ENCODE measurements at places on chromosomes 2 and 18.

GRCh38 chr2:31207790-31208189, 9.5 kb downstream of the CAPN14 start:
- DNase-seq: no peak

DNA sequence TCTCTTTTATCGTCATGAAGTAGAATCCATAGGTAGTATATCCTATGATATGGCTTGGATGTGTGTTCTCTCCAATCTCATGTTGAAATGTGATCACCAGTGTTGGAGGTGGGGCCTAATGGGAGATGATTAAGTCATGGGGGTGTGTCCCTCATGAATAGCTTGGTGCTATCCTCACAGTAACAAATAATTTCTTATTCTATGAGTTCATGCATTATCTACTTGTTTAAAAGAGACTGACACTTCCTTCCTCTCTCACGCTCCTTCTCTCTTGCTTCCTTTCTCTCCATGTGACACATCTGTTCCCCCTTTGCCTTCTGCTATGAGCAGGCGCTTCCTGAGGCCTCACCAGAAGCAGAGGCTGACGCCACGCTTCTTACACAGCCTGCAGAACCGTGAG, 165.6 kb downstream of the MREG start:
- DNase-seq: no peak

DNA sequence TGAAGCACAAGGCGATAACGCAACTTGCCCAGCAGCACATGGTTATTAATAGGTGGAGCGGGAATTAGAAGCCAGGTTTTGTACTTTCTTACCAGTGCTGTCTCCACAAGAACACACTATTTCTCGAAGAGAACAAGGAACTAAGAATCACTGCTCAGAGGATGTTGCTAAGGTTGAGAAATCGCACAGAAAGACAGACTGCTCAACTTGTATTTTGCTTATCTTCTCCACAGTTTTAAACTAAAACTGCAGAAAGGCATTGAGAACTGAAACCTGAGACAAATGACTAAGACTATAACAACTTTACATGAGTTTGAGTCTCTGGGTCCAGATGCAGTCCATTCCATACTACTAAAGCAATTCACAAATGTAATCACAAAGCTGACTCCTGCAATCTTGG, 6.2 kb downstream of the PRKD3 start:
- no peak for DNase-seq

DNA sequence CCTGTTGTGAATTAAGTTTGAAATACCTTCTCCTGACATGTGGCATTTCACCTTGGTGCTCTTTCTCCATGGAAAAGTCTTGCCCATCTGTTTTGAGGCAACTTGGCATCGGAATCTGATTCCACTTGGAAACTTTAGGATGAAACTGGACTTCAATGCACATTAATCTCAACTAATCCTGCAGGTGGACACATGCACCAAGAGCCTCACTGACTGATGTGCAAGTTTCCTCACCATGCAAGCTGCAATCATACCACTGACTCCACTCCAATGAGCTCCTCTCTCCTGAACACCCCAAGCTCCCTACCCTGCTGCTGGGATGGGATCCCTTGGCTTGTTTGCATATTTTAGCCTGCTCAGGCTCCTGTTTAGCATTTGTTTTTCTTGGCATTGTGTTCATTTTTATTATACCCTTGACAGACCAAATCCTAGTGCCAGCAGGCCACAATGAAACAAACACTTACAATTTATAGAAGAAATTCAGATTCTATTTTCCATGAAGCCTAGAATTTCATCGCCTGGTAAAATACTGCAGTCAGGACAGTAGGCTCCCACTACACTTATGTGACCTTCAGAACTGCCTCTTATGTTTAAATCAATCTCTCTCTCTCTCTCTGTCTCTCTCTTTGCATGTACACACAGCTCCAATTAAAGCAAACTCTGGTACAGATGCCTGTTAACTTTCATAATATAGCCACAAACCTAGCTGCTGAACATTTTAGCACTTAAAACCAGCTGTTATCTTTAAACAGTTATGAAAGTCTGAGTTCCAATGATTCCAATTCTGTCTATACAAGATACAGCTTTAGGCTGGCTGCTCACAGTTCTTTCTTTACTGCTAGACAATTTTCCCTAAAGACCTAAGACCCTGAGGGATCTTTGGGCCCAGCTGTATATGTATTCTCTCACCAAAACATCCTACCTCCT, 141.5 kb downstream of the OSR1 start:
- no peak for DNase-seq

DNA sequence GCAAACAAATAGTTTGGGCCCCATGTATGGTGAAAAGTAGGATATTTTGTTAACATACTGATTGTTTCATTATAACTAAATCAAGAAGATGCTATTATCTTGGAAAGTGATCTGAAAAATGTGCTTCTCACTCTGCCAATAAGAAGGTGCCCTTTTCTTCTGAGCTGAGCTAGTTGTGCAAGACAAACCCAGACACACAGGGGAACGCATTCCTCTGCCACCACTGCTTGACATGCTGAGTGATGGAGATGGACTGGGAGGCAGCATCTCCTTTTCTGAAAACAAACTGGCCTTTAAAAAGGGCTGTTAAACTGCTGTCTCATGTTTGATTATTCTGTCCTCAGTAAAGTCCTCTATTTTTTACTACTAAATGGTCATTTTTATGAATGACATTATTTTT, 1989.9 kb upstream of the CELF4 start:
- DNase-seq: no peak

- no peak for DNase-seq
These were observed 158.4 kb downstream of the ATP9B start for GRCh38 chr18:79227621-79228020.

GRCh38 chr2:191151331-191151730, 537 bp upstream of the STAT4 start:
- no peak for DNase-seq

- no peak for DNase-seq
These were observed 33.5 kb downstream of the TPRKB start for GRCh38 chr2:73703675-73704074.

DNA sequence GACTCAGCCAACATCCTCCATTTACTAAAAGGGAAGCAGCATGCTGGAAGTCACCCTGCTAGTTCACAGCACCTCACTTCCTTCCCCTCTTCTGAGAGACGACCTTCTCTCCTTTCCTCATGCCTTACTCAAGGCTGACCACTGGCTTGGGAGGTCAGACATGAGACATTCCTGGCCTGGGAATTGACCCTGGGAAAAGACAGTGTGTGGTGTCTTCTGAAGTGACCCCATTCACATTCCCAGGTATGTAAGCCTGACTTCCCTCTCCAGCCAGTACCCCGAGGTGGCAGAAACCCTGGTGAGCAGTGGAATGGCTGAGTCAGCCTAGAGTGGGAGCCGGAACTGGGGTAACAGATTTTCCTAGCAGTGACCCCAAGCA, 92.4 kb downstream of the PLB1 start:
- no peak for DNase-seq

DNA sequence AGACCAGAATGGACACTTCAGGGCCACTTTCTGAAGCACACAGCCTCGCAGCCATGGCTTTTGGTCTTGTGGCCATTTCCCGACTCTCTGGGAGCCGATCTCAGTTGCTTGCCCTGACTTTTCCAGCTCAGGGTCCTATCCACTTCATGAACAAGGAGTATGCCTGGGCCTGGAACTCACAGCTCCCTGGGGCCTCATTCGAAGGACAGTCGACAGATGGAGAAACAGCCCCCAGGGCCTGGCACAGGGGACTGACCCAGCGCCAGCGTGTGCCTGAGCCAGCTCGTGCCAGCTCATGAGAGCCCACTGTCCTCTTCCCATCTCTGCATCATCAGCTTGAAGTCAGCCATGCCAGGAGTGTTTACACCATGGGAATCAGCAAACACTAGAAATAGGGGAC, 134.6 kb upstream of the GPC1 start:
- DNase-seq: no peak

- DNase-seq: no peak
These were observed 1179.0 kb upstream of the ACVR2A start for GRCh38 chr2:146665800-146666199.

- DNase-seq: no peak
These were observed 31.0 kb downstream of the APCDD1 start for GRCh38 chr18:10485475-10485874.

DNA sequence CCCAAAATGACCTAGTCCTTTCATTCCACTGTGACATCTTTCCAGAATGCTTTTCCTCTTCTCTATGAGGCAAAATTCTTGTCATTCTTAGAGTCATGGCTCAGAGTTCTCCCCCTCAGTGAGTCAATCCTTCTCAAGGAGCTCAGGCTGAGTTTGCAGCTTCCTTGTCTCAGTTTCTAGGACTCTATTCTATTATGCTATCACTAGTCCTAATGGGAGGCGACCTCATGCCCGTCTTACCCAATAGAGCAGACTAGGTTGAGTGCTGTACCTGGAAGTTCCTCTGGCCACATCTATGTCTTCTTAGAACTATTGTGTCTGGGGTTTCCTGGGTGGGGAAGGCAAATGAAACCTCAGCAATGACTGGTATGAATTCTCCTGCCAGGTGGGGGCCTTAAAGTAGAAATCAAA, 51.5 kb downstream of the HAUS1 start:
- no peak for DNase-seq

DNA sequence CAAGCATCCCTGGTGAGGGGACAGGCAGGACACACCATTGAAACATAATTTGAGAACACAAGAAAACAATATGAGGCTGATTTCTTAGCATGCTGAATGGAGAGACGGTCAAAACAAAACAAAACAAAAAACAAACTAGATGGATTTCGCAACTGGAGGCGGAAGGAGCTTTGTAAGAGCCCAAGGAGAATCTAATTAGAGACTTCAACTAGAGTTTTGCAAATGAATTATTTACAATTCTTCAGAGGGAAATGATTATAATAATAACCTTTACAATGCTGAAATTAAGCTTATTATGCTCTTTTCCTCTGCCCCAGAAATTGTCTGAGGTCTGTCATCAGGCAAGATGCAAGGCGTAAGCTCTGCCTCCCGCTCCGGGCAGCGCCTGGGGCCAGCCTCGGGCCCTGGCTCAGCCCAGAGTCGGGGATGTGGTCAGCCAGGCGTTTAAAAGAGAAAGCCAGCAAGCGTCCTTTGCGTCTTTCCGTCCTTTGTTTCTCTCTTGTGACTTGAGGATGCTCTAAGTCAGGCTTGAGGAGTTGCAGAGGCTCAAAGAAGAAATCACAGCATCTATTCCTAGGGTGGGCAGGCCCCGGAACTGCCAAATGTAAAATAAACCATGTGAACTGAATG, 139.6 kb downstream of the TWIST2 start:
- DNase-seq: no peak

GRCh38 chr18:62523631-62524439, 1.0 kb downstream of the ZCCHC2 start:
- peak; percentile 17 for DNase-seq

GRCh38 chr18:7117390-7118355, at the start of gene LAMA1:
TSS of gene LAMA1 (minus strand) at chr18:7117797. CDS start at chr18:7117720, 77 bp downstream.
- DNase-seq: no peak

DNA sequence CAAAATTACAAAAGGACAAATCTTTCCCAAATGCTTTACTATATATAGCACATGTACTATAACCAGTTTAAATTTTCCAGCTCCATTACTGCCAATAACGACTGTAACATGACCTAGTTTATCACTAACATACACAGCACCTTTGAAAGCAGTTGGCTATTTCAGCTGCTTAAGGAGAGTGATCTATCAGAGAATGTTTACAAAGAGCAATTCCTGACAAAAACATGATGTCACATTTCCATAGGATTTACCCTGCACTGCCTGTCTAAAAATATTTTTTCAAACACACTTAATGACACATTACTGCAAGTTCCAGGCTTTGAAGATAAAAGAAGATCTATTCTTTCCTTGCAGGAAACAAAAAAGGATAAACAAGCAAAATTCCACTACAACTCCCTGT, 40.6 kb downstream of the ZNF516 start:
- DNase-seq: no peak

DNA sequence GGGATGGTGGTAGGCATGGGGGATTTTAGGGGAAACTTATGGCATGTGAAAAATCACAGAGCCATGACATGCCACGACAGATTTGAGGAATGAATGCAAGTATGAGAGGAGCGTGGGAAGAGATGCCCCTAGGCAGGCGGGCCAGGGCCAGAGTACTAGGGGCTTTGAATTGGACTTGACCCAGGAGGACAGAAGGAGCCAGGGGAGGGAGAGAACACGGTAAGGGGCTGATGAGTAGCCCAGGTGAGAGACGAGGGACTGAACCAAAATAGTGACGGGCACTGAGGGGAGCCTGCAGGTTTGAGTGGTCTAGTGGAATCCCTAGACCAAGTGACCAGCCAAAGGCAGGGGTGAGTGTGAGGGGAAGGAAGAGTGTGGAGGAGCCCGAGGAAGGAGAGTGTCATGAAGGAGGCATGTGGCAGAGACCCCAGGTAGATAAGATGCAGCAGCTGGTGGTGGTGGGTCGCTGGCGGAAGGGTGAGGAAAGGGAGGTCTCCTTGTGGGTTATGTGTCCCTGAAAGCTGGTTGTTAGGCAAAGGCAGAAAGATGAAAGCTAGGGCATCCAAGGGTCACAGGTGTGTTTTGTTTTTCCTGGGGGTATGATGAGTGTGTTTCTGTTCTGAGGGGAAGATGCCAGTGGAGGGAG, 48.7 kb downstream of the ZBTB7C start:
- no peak for DNase-seq

DNA sequence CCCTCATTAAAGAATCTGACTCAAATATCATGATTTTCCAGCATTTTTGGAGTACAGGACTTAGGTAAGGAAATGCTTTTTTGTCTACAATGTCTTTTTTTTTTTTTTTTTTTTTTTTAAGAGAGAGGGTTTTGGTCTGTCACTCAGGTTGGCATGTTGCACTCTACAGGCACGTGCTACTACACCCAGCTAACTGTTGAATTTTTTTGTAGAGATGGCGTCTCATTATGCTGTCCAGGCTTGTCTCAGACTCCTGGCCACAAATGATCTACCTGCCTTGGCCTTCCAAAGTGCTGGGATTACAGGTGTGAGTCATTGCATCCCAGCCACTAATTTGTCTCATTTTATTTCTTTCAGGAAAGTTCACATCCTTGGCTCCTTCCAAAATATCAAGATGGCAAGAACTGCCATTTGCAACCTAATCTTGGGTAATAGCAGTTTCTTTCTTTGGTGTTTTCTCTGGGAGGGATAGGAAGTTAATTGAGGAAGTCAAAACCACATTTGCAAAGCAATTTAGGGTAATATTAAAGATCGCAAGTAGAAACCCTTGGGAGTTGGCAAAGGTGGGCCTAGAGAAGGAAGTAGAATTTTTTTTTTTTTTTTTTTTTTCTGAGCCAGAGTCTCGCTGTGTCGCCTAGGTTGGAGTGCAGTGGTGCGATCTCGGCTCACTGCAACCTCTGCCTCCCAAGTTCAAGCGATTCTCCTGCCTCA, 15.5 kb downstream of the PNO1 start:
- DNase-seq: no peak
